ENCODE measurements at places on chromosomes 5 and 9. TPM values are rescaled to one million over a fixed set of nuclear protein-coding genes. Genes with fewer than 3 reads are reported as not detected.

PCDHB11 gene
- not detected for total RNA-seq

DNA sequence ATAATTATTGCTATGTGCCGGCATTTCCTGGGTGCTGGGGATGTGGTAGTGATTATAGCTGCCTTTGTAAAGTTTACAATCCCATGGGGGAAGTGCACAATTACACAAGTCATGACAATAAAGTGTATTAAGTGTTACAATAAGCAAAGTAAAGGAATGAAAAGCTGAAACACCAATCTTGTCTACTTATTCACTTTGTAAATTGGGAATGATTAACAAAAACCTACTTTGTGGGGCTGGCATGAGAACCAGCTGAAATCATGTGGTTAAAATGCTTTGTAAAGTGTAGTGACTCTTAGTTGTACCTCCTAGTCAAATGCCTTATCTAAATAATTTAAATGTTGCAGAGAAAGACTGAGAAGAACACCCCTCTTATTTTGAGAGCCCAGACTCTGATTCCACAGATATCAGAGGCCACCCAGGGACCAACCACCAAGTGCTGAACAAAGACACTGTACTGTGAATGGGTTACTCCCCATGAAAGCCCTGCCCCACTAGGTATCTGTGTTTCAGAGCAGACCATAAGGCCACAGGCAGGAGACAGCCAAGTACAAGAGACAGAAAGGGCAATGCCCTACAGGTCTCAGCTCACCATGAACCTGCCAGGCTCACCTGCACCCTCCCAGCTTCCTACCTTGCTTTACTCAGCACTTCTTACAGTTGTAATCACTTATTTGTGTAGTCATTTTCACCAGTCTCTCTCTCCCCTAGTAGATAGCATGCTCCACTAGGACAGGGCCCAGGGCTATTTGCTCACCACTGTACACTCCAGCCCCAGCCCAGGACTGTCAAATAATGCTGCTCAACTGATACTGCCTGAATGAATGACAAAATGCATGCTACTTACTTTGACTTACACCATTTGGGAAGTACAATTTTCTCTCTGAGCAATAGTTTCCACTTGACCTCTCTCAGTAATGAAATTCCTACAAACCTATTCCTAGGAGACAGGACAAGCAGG lies 101.6 kb upstream of the APC start:
- DNase-seq: no peak

DNA sequence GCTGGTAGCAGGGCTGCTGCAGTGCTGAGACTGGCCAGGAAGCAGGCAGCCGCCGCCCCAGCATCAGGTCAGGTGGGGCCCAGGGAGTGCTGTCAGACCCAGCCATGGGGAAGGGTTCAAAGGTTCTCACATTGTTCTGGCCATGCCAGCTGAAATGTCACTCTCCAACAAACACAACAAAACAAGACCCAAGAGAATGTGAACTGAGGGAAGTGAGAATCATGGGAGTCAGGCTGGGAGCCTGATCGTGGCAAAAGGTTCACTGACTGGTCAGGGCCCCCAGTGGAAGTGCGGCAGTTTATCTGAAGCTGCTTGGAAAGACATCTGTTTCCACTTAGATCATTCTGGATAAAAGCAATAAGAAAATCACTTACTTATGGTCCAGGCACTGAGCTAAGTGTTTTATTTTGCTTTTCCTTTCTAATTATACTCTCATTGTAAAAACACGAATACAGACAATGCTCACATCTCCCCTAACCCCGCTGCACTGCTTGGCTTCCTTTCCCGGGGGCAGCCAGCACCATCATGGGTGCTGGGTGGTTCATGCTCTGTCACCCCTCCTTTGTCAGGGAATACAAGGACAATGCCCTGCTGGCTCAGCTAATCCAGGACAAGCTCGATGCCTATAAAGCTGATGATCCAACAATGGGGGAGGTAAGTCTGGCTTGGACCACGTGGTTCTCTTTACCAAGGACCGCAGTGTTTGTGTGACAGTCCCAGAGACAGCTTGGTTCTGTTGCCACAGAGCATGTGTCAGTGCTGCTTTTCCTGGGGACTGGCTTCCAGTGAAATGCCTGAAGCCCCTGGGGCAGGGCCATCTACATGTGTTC lies 41.9 kb upstream of the CFAP157 start:
- no peak for DNase-seq

DNA sequence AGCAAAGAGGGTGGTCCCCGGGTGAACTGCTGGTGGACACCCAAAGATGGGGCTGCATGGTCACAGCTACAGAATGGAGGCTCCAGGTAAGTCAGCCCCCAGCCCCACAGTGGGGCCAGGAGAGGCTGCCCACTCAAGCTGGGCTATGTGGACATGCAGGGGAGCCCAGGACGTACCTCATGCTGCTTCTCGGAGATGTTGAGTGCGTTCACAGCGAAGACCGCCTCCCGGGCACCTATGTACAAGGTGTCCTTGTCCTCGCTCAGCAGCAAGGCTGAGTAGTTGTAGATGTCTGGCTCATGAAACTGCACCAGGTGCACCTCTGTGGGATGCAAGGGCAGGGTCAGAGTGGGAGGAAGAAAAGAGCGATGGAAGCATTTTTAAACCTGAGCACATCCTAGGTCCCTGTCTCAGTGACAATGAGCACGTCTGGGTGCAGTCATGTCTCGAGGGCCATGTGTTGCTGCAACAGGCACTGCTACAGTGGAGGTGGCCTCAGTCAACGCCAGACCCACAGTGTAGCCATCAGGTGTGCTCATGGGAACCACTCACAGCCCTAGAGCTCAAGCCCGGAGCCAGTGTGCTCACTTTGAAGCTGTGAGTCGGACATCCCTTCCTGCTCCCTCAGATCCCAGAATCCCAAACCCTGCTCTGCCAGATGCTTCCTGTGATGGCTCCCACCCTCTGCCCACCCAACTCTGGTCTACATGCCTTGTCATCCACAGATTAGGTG lies 84.6 kb downstream of the SECISBP2 start:
- no peak for DNase-seq

GRCh38 chr9:112103405-112103804 lies 71.7 kb downstream of the SUSD1 start:
- DNase-seq: no peak

- DNase-seq: no peak
Observed at GRCh38 chr5:180820788-180821321, 18.2 kb upstream of the MGAT1 start.

- no peak for DNase-seq
Observed at GRCh38 chr5:143142596-143143435, 260.7 kb downstream of the NR3C1 start.

DNA sequence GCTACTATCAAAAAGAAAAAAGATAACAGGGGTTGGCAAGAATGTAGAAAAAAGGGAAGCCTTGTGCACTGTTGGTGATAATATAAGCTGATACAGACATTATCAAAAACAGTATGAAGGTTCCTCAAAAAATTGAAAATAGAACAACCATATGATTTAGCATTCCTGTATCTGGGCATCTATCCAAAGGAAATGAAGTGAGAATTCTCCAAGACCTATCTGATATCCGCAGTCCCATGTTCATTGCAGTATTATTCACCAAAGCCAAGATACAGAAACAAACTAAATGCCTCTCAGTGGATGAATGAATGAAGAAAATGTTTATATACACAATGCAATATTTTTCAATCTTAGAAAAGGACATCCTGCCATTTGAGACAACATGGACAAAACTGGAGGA lies 1943.3 kb downstream of the MAT2B start:
- DNase-seq: no peak

GRCh38 chr5:130106480-130106879 lies 202.2 kb downstream of the CHSY3 start:
- DNase-seq: no peak

DNA sequence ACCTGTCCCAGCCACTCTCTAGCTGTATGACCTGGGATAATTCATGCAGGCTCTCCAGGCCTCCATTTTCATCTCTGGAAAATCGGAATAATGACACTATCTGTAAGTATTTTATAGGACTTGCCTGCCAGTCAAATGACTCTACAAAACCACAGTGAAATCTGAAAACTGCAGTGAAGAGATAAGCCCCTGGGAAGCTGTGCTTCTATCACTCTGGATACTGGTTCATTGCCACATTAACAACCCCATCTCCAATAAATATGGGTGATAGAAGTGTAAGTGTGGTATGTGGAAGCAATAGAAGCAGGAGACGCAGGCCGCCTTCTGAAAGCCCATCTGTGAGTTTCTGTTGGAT lies 31.8 kb downstream of the WHRN start:
- DNase-seq: no peak

DNA sequence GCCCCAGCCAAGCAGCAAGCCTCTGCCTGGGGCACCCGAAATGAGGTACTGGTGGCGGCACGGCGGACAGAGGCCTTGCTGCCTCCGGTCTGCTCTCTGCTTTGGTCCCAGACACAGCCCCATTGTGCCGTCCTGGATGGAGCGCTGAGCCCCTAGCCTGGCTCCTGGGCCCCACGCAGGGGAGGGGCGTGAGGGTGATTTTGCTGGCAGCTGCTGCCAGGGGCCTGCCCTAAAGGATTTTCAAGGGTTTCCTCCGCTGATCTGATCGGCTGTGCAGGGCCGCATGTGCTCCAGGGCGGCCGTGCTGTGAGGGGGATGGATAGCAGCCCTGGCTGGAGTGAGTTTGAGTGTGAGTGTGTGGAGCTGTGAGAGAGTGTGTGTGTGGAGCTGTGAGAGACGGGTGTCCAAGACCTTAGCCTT lies 1.3 kb downstream of the GPSM1 start:
- DNase-seq: no peak

DNA sequence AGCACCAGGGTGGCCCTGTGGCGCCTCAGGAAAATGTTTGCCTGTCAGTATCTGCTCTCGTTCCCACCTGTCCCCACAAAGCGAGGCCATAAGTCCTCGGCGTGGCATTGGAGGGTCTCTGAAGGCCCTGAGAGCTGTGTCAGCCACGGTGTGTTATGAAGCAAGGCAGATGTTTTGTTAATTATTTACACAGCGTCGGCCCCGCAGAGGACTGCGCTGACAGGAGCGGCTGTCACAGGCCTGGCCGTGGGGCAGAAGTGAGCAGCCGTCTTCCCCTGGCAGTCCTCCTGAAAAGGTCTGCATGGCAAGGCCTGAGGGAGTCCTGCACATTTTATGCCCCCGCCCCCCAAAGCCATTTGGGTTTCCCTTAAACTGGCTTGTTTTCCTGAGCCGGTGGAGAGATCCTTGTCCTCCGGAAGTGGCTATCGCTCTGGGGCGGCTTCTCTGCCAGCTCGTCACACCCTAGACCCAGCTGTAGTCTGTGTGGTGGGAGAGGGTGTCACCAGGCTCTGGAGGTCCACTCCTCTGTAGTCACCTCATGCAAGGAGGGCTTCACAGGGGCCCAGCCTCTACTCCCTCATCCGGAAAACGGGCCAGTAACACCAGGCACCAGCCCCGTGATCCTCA lies 6.2 kb downstream of the NEK6 start:
- DNase-seq: no peak

DNA sequence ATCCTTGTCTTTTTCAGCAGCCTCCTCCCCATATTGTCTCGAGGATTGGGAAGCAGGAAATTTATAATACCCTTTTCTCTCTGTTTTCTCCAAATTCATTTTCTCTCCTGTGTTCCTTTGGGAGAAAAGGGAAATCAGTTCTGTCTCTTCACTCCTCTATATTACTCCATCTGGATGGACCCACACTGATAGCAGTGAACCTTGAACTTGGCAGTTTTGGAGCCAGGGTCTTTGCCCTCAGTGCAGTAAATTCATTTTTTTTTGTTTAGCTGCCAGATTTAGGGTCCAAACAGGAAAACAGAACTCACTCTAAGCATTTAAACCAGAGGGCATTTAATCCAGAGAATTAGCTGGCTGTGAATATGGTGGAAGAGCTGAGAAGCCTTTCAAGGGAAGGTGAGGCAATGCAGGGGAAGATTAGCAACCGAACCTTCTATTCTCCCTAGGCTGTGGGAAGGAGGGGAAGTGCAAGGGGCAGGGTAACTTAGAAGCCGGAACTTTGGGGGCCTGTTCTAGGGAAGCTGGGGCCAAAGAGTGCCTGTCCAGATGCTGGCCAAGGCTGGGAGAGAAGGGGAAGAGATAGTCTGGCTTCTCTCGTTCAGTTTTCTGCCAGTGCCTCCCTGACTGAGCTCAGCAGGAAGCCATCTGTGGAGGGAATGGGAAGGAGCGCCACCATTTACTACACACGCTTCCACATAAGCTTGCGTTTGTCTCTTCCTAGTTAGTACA lies 16.3 kb upstream of the NPR2 start:
- DNase-seq: no peak

DNA sequence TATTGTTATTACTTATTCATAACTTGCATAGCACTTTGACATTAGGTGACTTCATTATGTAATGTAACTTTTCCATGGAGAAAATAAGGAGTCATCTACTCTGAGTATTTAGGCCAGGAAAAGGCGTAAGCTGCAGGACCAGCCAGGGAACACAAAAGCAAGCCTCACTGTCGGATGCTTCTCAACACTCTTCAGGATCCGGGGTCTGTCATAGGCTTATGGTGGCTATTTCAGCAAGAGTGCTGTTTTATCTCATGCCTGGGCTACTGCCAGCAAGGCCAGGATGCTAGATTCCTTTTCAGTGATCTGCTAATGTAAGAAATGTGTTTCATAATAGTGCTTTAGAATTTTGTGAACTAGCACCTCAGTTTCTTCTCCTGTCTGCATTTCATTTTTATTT lies 162.4 kb downstream of the CHSY3 start:
- no peak for DNase-seq

GRCh38 chr9:88391236-88391635 lies 3.0 kb downstream of the SPIN1 start:
- no peak for DNase-seq

DNA sequence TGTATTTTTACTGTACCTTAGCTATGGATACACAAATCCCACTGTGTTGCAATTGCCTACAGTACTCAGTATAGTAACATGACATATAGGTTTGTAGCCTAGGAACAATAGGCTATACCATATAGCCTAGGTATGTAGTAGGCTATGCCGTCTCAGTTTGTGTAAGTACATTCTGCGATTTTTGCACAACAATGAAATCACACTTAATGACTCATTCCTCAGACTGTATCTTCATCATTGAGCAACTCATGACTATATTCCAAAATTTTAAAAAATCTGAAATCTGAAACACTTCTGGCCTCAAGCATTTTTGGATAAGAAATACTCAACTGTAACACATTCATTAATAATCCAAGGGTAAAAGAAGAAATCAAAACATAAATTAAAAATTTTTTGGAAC lies 666.8 kb upstream of the GRAMD2B start:
- DNase-seq: no peak

DNA sequence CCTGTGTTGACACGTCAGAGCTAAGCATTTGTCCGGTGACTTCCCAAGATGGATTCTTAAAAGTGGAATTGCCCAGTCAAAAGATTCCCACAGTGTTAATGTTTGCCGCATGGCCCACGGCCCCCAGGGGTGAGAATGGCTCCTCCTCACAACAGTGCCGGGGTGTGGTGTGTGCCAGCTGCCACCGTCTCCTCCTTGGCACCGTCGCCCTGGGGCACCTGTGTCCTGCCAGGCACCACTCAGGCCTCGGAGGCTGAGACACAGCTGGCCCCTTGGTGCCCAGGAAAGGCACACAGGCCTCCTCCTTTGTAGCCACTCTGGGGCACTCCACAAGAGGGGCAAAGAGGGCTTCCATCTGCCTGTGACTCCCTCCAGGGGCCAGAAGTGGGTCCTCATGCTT lies 4.3 kb downstream of the KCNT1 start:
- no peak for DNase-seq

Data from activated naive CD8-positive, alpha-beta T cell treated with anti-CD3 and anti-CD28 coated beads for 36 hours (primary cell).